KBM-7 (cell line): ENCODE measurements at places on chromosomes 13 and 19.
A peak's percentile ranks its signal among the peaks of the same experiment; 100 is the strongest.

DNA sequence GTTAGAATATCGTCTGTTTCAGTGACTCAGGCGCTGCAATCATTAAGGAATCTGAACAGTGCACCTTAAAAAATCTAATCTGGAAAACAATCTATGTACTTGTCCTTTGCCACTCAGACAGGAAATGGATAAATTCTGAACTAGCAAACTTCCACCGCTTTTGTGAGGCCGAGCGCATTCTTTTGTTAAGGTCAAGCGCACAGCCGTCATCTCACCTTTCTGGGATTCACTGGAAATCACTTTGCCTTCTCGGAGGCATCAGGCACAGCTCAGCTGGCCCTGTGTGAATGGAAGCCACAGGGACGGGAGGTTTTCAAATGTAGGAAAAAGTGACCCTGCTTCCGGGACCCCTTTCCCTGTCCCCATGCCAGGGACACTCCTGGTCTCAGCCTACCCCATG lies 28.2 kb upstream of the SPACA7 start:
- no peak for DNase-seq

DNA sequence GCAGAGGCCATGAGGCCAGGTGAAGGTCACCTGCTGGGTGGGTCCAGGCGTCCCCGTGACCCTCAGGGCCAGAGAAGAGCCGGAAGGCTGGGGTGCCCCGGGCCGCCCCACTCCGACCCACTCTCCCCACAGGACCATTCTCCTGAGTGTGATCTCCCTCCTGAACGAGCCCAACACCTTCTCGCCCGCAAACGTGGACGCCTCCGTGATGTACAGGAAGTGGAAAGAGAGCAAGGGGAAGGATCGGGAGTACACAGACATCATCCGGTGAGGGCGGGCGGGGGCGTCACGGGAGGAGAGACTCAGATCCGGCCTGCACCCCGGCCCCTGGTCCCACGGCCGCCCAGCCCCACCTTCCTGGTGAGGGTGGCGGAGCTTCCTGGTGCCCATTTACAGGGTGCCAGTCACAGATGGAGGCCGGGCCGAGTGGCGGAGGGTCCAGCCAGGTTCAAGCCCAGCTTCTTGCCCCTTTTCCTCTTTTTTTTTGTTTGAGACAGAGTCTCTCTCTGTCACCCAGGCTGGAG lies 5.4 kb downstream of the CDC34 start:
- DNase-seq = no peak

- DNase-seq = no peak
Observed at GRCh38 chr13:94692030-94692429, 20.3 kb downstream of the SOX21 start.

GRCh38 chr13:108902405-108903155 lies 273.2 kb downstream of the MYO16 start:
- DNase-seq = no peak

DNA sequence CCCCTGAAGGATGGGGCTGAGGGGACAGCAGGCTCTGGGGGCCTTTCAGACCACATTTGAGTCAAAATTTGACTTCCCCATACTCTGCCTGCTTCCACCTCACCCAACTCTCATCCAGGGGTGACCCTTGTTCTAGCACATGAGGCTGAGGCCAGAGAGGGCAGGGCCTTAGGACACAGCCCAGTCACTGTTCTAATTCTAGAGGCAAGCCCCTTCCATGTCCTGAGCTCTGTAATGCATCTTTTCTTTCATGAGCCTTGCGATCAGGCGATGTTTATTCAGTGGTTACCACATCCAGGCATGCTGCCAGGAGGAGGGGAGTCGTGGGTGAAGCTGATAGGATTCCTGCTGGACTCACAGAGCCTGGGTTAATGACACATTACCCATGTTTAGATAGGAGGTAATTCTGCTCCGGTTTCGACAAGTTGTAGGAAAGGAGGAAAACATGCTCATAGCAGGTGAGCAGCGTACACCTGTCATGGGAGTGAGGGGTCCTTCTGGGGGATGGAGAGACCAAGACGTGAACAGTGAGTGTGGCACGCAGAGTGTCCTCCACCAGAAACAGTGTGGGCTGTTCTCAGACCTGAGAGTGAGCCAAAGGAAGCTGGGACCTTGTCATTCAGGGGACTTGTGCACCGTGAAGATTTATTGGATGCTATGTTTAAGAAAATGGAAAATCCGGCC lies 9.3 kb downstream of the RPS9 start:
- DNase-seq = peak; percentile 91

- DNase-seq = no peak
Observed at GRCh38 chr13:60435762-60436374, 38.8 kb downstream of the TDRD3 start.

DNA sequence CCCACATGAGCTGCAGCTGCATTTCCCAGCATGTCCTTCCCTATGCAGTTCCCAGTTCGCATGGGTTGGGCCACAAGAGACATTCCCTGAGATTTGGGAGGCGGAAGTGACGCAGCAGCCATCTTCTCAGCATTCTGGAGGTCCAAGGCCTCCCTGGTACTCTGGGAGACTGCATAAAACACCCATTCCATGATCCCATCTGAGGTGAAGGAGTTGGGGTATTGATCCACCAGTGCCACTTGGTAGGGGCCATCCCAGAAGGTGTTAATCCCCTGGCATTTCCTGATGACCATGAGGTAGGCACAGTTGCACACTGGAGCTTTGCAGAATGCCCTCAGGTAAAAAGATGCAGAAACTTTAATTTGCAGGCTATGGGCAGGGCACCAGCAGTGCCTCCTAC lies 25.4 kb downstream of the POP4 start:
- DNase-seq = no peak

DNA sequence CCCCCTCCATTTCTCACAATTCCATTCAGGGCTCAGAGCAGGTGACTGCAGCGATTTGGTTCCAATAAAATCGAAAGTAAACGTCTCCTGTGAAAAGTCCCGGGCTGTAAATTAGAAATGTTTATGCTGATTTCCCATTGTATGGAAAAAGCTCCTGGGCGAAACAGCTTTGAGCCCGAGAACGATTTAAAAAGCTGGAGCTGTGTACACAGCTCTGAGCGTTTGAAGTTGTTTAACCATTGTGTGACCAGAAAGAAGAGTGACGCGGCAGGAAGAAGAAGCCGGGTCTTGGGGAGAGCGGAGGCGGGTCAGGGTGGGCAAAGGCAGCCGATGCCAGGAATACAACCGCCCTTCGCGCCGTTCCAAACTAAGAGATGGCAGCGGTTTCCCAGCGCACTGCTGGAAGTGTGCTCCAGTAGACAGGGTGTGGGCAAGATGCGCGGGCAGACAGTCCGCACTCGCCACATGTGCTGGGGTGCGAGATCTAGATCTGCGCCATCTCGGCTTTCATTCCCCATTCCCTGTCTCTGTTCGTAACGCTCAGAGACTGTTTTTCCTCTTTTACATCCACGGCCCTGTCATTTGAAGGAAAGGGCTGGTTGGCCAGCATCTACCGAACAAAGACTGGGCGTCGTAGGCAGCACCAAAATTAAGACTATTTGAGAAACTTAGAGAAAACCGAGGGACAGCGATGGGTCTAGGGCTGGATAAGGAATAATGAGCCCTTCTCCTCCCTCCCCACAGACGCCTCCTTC lies 960 bp upstream of the GSX1 start:
- no peak for DNase-seq

- DNase-seq = no peak
Observed at GRCh38 chr13:114164681-114165429, 14.2 kb upstream of the CFAP97D2 start.

DNA sequence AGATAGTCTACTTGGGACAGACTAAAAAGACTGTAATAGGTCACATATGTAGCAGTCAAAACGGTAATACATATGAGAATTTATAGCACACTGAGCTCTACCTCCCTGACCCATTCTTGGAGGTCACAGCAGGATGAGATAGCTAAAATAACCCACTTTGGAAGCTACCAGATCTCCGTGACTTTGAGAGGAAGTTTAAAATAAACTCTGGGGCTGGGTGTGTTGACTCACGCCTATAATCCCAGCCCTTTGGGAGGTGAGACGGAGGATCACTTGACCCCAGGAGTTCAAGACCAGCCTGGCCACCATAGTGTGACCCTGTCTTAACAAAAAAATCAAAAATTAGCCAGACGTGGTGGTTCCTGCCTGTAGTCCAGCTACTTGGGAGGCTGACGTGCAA lies 45.3 kb downstream of the DHRS12 start:
- no peak for DNase-seq

GRCh38 chr19:3518659-3519058 lies 12.5 kb downstream of the FZR1 start:
- no peak for DNase-seq

DNA sequence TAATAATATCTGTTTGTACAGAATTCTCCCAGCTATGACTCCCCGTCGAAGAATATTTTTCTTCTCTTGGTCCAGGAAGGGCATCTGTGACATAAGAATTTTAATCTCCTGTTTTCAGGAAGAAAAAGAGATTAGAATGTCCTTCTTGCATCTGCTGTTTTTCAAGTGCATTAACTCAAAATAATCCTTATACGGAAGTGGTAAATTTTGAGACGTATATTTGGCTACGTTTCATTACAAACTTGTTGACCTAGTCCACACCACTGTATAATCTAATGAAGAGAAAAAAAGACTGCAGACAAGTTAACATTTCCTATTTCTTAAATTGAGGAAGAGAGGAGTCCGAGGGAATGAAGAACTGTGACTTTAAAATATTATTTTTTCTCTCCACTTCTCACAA lies 959.9 kb downstream of the DIAPH3 start:
- no peak for DNase-seq

GRCh38 chr13:36870050-36870692 lies 49.9 kb downstream of the SMAD9 start:
- DNase-seq = no peak

GRCh38 chr13:94300401-94300800 lies 179.1 kb downstream of the DCT start:
- DNase-seq = no peak

DNA sequence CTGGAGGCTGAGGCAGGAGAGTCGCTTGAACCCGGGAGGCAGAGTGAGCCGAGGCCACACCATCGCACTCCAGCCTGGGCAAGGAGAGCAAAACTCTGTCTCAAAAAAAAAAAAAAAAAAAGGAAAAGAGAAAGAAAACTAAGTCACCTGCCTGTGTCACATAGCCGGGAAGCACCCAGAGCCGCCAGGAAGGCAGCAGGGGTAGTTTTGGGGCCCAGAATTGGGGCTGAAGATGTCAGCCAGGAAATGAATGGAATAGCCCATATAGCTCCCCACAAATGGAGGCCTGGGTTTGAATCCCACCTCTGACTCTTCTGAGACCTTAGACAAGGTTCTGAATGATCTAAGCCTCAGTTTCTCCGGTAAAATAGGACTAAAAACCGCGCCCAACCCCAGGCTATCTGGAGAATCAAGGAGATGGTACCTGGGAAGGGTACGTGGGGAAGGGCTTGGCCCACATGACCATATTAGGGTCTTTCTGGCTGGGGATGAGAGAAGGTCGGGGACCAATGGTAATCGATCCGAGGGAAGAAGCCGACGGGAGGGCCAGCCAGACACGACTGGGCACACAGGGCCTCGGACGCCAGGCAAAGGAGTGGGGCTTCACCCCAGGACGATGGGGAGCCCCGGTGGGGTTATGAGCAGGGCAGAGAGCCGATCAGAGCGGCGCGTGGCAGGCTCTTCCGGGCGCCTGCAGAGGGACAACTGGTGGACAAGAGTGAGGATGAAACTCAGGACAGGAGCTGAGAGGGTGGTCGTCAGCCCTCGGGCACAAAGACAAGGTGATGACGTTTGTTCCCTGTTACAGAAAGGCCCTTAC lies 14.4 kb downstream of the CCDC124 start:
- no peak for DNase-seq

DNA sequence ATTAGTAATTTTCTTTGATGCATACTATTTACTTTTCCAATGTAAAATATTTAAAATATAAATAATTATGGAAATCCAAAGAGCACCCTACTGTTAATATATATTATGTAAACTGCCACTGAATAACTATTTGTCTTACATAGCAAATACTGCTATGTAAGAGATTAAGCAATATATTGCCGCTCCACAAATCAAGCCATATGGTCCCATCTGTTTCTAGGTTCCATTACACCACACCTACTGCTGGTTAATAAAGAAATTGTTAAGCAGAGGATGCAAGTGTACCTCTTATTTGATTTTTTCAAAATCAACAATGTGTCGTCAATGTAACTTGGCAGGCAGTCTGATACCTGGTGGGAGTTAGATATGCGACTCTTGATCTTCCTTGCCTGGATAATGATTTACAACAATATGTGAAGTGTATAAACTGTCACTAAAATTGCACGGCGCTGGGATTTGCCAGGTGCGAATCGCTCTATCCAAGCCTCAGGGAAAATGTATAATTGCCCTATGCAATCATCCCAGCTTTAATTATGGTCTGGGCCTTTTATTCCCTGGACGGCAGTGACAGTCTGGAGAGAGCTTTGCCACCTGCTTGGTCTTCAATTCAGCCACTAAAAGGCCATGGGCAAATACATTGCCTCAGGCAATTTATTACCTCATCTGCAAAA lies 16.0 kb downstream of the SMAD9 start:
- DNase-seq = no peak

DNA sequence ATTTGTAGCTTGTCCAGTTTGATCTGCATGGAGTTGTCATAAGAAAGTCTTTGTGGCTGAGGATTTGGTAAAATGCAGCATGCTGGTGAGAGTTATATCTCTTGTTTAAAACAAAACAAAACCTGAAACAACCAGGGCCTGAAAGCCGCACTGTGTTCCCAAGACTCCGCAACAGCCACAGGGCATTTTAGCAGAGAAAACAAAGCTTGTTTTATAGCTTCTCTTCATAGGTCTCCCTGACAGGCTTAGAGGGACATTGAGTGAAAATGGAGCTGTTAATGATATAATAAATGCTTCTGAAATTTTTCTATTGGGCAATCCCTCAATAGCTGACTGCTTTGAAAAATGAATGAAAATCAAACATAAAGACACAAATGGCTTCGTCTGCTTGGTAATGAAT lies 148.7 kb upstream of the RNF113B start:
- no peak for DNase-seq

DNA sequence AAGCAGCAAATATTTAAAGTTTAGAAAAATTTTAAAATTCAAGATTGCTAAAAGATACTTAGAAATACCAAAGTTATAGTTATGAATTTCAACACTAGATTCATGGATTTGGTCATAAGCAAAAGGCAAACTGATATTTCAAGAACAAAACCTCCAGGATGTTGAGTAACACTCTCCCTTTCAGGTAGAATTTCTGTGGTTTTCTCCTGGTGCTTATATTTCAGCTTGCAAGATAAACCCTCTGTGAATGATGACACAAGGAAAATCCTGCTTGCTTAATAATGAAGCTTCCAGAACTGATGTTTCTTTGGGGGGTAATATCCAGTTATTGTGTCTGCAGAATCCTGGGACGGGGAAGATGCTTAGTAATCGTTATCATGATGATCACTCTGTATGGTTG lies 320.3 kb upstream of the EDNRB start:
- DNase-seq = no peak

GRCh38 chr13:26964278-26965250 lies 204.0 kb upstream of the GPR12 start:
- no peak for DNase-seq

DNA sequence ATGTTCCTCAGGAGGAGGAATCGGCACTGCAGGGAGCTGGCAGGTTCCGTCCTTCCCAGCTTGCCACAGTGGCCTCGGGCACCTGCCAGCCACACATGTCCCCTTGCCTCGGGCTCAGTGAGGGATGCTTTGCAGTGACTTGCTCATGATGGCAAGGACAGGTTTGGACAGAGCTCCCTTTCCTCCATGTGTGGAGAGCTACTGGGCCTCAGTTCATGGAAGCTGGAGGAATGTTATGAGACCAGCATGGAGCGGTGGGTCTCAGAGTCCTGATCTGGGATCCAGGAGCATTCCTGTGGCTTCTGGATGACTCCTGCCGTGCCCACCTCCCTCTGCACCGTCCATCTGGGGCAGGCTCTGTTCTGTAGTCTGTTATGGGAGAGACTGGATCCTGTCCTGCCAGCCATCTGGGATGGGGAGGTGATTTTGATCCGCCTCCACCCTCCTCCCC lies 59.2 kb downstream of the SIPA1L3 start:
- DNase-seq = no peak
